ENCODE measurements at places on chromosomes 5 and 9.

GRCh38 chr9:134439368-134439784 lies 113.1 kb downstream of the RXRA start:
- no peak for DNase-seq

DNA sequence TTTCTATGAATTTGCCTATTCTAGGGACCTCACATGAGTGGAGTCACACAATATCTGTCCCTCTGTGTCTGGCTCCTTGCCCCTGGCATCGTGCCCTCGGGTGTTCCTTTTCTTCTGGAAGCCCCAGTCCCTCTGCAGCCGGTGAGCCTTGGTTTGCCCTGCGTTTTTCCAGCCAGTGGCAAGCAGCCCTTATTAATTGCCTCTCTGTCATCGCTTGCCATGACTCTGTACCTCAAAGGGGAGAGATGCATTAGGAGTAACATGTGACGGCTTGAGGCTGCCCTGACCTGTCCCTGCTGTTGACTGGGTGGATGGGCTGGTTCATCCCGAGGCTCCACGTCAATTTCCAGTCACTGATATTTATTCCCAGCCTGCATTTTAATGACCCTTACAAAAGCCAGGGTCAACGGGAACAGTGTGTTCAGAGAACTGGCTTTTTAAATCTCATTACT lies 87.3 kb downstream of the CFAP90 start:
- DNase-seq: no peak

GRCh38 chr9:87516222-87516925 lies 18.7 kb downstream of the DAPK1 start:
- DNase-seq: peak; percentile 58

DNA sequence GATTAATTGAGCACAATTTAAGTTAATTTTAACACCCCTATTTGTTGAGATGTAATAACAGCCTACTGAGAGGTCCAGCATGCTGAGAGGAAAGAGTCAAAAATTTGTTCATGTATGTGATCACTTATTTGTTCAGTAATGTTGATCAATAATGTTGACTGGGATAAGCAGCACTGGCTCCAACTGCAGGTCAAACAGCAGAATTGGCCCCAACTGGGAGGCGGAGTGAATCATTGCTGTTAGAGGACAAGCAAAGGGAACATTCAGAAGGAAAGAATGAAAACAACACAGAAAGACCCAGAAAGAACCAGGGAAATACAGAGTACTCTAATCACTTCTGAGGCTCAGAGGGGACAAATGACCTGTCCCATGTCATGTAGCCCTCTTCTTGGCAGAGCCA lies 221.1 kb downstream of the COMMD10 start:
- DNase-seq: no peak

- no peak for DNase-seq
Measured at GRCh38 chr5:132365213-132365612, 4.3 kb upstream of the SLC22A5 start.

GRCh38 chr9:92010705-92011536 lies 60.9 kb upstream of the ROR2 start:
- DNase-seq: no peak

DNA sequence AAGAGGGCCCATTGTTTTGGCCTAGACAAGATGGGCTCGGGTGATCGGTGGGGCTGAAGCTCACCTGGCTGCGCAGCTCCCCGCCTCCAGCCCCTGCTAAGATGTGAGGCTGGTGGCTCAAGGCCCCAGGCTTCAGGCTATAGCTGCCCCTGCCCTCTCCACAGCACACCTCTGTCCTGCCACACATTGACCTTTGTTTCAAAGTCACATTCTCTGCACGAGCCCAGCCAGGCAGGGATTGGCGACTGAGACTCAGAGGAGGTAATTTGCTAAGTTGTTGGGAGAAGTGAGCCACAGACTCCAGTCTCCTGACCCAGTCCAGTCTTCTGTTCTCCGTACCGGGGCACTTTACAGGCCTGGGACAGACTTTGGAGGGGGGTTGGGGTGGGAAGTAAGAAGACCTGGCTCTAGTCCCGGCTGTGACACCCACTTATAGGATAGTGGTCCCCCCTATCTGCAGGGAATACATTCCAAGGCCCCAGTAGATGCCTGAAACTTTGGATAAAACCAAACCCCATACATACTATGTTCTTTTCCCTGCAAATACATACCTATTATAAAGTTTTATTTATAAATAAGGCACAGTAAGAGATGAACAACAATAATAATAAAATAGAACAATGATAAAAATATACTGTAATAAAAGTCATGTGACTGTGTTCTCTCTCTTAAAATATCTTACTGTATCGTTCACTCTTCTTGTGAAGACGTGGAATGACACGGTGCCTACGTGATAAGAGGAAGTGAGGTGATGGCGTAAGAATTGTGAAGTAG lies 13.3 kb downstream of the PDGFRB start:
- DNase-seq: no peak

DNA sequence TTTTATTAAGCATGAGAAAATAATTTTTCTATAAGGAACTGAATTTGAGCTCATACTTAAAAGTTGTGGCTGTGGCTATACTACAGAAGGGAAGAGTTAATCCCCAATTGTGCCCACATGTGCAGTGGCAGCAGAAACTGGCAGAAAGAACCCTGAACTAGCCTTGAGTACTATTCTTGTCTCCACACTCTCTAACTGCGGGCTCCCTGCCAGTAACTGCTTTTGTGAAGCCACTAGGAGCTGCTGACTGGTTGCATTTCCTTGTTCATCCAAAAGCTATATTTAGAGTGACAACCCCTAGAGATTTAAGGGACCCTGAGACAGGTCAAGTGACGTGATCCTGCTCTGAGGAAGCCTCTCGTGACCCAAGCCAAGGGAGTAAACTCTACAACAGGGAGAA lies 238.6 kb downstream of the ELAVL2 start:
- no peak for DNase-seq

DNA sequence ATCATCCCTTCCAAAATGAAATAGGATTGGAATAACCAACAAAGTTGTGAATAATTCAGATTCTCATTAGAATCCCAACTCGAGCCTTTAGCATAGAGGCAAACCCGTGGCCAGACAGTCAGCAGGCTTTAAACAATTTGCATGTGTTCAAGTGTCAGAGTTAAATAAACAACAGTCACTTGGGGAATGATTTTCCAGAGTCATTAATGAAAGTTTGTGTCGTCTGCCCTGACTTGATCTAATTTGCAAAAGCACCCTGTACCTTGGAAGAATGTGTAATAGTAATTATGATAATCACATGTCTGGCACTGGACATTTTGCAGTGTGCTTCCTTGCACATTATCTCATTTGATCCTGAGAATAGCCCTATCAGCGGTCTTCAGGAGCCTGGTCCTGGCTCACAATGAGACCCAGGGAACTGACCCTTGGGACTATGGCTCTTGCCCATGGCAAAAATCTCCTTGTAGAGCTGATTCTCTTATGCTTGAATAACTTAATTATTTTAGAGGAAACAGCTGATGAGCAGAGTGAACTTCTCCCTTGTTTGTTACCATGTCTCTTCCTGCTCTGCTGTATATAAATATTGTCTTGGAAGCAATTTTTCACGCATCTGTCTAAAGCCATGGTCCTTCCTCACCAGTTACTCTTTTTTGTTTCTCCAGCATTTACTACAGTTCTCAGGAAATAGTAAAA lies 272.7 kb downstream of the NR3C1 start:
- no peak for DNase-seq

- no peak for DNase-seq
Measured at GRCh38 chr9:89093201-89093975, 85.2 kb downstream of the SHC3 start.

- DNase-seq: no peak
Measured at GRCh38 chr9:136931611-136932130, 12.9 kb downstream of the FBXW5 start.

GRCh38 chr9:105296877-105297287 lies 52.4 kb downstream of the SLC44A1 start:
- DNase-seq: no peak

DNA sequence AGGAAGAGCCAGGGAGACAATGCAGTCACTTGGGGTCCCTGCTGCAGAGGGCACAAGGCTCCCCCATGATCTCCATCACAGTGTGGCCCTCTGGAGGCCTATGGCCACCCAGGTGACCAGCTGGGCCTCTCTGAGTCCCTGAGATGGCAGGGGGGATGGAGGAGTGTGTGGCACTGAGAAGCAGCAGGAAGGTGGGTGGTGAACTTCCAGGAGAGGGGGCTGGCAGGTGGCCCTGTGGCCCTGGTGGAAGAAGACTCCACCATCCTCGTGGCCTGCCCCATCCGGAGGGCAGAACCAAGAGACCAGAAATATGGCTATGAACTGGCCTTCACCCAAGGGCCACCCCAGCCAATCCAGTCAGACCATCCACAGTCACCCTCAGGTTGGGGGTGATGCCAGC lies 31.7 kb upstream of the AFAP1L1 start:
- DNase-seq: no peak

DNA sequence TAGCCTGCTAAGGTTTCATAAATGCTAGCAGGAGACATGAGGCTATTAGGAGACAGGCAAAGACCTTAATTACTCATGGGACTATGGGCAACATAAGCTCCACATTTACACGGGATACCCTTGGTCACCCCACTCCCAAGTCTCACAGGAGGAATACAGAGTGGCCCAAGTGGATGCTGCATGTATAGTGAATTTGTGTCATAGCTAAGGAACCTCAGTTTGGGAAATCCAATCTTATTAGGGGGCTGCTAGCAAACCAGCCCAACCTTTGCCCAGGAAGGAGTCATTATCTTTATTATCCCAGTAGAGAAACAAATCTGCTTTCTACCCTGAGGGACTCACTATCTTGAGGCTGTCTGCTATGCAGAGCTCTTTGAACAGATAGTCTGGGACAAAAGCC lies 405.9 kb downstream of the KIAA0825 start:
- no peak for DNase-seq

GRCh38 chr9:21443849-21444625 lies 3.8 kb downstream of the IFNA1 start:
- DNase-seq: peak; percentile 35

DNA sequence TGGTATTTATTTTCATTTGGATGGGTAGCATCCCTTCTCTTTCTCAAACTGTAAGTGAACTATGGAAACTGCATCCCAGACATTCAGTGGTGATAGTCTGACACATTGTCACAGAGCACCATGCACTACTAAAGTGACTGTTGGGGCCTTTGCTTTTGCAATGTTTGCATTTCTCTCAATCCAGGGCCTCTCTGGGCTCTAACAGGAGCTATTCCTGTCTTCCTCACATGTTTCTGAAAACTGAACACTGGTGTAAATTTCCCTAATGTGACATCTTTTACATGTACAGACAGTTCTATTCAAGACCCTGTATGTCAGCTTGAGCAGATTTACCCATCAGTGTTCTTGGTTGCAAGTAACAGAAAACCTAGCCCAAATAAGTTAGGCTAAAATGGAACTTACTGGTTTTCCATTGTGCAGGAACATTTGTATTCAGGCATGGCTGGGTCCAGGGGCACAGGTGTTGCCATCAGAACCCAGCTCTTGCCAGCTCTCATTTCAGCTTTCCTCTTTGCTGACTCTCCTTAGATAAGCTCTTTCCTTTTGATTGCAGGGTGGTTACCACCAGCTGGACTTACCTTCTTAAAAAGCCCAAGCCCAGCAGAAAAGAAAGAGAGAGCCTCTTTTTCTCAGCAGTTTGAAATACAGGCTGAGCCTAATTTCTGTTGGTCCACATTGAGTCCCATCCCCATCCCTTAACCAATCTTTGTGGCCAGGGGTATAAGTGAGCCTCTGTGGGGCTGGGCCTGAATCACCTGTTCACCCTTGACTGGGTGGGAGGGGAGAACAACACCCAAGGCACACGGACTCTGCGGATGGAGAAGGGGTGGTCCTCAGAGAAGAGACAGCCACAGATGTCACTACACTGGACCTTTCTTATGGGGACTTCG lies 234.3 kb downstream of the NR3C1 start:
- DNase-seq: no peak

DNA sequence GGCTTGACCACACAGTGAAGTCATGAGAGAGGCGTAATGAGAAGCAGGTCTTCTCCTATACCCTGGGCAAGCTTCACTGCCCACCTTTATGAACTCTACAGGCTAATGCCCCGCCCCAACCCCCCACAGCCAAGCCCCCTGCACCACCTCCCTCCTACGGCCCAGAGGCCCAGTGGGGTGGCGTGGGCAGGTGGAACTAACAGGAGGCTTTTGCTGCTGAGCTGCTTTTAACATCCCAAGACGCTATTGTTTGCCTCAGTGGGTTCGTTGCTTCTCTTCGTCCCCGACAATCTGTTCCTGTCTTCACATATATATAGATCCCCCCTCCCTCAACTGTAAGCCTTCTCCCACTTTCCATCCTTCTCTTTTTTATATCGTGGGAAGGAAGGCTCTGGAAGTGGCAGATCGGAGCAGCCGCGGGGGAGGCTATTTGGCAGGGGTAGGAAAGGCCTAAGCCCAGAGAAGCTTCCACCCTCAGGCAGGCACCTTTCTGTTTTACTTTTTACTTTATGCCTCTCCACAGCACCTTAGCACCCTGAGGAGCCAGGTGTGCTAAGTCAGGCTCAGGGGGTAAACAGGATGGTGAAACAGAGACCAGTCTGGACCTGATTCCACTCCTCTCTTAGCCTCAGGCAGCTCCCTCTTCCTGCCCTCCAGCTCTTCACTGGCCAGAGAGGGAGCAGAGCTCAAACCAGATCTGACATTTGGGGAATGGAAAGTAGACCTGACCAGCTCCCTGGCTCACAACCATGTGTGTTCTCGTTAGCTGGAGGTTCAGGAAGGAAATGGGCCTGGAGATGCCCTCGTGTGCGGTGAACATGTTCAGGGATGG lies 26.5 kb downstream of the CD74 start:
- DNase-seq: no peak

- no peak for DNase-seq
Measured at GRCh38 chr9:10250219-10250618, 362.6 kb downstream of the PTPRD start.

GRCh38 chr9:101951598-101951997 lies 213.2 kb upstream of the GRIN3A start:
- no peak for DNase-seq

GRCh38 chr9:133210609-133211008 lies 1.6 kb upstream of the OBP2B start:
- no peak for DNase-seq

DNA sequence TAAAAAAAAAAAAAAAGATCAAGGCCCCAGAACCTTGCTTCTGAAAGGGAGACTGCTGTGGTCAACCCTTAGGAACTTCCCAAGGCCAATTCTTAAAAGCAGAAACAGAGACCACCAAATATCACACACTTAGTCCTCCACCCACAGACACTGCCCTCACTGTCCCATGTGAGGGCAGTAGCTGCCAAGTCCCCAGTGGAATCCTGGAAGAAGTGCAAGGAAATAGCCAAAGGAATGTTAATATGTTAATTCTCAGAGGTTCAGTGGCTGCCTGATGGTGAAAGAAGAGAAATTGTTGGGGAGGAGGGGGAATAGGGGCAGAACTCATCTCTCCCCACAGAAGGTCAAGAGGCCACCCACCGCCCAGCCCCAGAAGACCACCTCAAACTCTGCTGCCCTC lies 23.1 kb downstream of the FSTL4 start:
- DNase-seq: no peak
